Neural progenitor cell (in vitro differentiated cells): ENCODE measurements at places on chromosomes 6 and 20.
A peak's percentile ranks its signal among the peaks of the same experiment; 100 is the strongest.

DNA sequence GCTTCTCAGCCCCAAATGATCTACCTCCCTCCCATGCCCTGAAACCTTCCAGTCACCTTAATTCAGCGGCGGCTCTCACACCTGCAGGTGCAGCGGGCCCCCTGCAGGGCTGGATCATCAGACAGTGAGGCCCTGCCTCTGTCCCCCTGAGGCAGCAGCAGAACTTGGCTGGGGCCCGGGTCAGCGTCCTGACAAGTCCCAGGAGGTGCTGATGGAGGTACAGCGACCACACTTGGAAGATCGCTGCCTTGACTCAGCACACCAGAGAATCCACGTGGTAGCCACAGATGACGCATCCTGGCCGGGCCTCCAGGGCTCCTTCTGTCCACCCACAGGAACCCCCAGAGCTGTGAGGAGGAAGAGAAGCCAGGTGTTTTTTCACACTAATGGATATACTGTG lies 116.4 kb upstream of the THBS2 start:
- DNase-seq, result no peak

DNA sequence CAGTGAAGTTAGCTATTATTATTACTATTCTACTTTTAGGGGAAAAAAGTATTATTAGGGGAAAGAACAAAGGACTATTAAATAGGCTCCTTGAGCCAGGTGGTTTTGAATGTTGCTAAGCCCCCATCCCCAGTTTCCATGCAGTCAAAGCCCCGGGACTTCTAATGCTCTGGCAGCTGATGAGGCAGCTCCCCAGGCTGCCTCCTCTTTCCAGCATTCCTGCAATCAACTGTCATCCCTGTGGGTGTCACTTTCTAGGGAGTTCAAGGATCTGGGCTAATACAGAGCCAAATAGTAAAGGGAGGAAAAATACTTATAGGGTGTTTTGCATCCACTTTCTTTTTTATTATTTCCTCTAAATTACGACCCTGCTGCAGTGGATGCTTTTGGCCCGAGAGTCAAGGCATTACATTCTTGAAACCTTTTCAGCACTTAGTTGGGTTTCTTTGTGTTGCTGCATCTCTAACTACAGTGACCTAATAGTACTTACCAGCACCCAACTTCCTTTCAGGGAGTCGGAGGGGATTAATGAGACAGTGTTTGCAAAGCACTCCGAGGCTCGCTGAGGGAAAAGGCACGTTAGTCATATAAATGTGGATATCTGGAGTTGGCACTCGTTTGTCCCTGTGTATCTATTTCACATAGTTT lies 303.9 kb upstream of the MAP3K7 start:
- DNase-seq, result peak; percentile 51

GRCh38 chr6:142683714-142684141 lies 261.2 kb downstream of the HIVEP2 start:
- DNase-seq, result no peak

GRCh38 chr20:9626357-9626756 lies 112.0 kb downstream of the LAMP5 start:
- no peak for DNase-seq

DNA sequence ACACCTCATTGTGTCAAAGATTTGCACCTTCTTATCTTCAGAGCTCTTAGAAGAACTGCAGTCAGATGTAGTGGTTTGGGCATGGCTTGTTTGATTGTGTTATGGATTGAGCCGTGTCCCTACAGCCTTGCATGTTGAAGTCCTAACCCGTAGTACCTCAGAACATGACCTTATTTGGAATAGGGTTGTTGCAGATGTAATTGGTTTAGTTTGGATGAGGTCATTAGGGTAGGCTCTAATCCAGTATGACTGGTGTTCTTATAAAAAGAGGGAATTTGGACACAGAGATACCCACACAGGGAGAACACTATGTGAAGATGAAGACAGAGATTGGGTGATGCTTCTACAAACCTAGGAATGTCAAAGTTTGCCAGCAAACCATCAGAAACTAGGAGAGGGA lies 35.4 kb upstream of the PHACTR2 start:
- no peak for DNase-seq

DNA sequence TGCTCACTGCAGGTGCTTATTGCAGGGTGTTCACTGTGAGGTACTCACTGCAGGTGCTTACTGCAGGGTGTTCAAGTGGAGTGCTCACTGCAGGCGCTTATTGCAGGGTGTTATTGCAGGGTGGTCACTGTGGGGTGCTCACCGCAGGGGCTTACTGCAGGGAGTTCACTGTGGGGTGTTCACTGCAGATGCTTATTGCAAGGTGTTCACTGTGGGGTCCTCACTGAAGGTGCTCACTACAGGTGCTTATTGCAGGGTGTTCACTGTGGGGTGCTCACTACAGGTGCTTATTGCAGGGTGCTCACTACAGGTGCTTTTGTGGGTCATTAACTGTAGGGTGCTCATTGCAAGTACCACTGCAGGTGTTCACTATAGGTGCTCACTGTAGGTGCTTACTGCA lies 20.2 kb downstream of the APMAP start:
- DNase-seq, result no peak

GRCh38 chr20:51423810-51424209 lies 118.7 kb downstream of the NFATC2 start:
- DNase-seq, result peak; percentile 42

- DNase-seq, result no peak
Measured at GRCh38 chr6:26468829-26469228, 11.1 kb downstream of the BTN2A1 start.

- no peak for DNase-seq
Measured at GRCh38 chr20:55704458-55704857, 300.9 kb downstream of the CBLN4 start.

- no peak for DNase-seq
Measured at GRCh38 chr20:2385026-2385425, 4.3 kb downstream of the TGM6 start.

GRCh38 chr6:158514176-158514575 lies 45.7 kb upstream of the TMEM181 start:
- DNase-seq, result no peak

DNA sequence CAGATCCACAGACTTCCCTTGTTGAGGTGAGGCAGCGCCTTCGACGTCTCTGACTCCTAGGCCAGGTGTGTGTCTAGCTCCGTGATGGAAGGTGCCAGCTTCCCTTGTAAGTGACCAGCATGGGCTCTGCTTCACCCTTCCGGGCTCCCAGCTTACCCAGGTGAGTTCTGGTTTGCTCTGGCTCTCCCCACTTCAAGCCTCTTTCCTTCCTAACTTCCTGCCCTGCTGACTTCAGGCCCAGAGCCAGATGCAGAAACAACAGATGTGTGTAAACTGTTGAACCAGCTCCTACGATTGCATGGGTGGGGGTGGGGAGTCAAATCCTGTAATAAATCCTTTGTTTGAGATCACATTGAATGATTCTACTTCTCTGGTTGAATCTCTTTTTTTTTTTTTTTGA lies 51.6 kb upstream of the BMP6 start:
- no peak for DNase-seq

GRCh38 chr6:87846434-87846833 lies 144.4 kb upstream of the AKIRIN2 start:
- no peak for DNase-seq

- DNase-seq, result no peak
Measured at GRCh38 chr6:136250686-136251008, 536 bp upstream of the MTFR2 start.

- no peak for DNase-seq
Measured at GRCh38 chr6:130775411-130776012, 51.7 kb upstream of the SMLR1 start.

- no peak for DNase-seq
Measured at GRCh38 chr6:77245026-77245425, 218.3 kb downstream of the HTR1B start.

GRCh38 chr6:84052883-84053241 lies 19.3 kb downstream of the MRAP2 start:
- DNase-seq, result no peak

DNA sequence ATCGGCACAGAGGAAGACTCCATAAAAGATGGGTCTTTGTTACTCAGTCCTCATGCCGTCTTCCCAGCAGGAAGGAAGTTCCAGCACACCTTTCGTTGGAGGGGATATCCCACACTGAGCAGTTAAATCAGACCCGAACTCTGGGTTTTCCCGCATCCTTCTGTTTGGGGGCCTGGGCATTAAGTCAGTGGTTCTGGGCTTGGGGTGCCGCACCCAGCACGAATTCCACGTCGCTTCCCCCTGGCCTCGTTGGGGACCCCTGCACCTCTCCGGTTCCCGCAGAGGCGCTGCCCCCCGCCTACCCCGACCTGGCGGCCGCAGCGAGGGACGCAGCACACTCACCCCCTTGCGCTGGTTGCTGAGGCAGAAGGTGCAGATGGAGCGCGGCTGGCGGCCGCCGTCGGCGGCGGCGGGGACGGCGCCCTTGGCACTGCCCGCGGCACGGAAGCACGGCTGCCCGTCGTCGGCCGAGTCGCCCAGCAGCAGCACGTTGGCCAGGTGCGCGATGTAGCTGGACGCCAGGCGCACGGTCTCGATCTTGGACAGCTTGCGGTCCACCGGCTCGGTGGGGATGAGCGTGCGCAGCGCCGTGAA lies 641 bp downstream of the TCF15 start:
- no peak for DNase-seq

GRCh38 chr6:150549007-150549406 lies 50.7 kb upstream of the PLEKHG1 start:
- no peak for DNase-seq

- DNase-seq, result no peak
Measured at GRCh38 chr20:1371830-1372539, 20.9 kb downstream of the FKBP1A start.

GRCh38 chr6:21489826-21490225 lies 103.7 kb upstream of the SOX4 start:
- DNase-seq, result no peak

DNA sequence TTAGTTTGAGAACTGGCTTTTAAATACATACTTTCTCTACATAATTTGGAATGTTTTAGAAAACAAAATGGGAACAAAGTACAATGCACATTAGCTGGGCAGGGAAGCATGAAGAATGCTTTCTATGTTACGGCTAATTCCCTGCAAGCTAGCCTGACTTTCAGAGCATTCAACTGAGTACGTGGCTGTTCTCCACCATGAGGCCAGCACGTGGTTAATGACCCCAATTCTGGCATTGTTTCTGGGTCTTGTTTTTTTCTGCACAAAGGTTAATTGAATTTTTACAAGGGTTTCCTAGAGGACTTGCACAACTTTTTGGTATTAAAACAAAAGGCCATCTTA lies 208.6 kb upstream of the AGPAT4 start:
- peak; percentile 71 for DNase-seq

DNA sequence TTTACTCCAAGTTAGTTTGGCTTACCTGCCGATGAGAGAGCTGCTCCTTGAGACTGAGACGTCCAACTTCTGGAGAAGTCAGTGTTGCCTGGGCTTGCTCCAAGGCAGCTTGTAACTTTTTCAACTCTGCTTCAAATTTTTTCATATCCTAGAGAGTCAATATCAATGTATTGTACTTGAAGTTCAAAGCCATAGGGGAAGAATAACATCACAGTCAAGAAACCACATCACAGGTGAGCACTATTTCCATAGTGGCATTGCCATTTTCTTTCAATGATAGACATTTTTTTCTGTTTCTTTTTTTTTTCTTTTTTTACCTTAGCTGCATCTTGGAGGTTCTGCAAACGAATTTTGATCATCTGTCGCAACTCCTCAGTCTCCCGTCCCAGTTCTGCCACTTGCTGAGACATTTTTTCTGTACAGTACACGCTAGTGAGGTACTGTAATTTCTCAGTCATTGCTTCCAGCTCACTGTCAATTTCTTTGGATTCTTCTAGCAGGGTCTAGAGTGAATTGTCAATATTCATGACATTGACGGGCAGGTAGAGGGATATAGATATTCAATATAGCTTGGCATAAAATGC lies 326.7 kb downstream of the SYNE1 start:
- no peak for DNase-seq

- no peak for DNase-seq
Measured at GRCh38 chr6:85044361-85044760, 280.0 kb upstream of the TBX18 start.

DNA sequence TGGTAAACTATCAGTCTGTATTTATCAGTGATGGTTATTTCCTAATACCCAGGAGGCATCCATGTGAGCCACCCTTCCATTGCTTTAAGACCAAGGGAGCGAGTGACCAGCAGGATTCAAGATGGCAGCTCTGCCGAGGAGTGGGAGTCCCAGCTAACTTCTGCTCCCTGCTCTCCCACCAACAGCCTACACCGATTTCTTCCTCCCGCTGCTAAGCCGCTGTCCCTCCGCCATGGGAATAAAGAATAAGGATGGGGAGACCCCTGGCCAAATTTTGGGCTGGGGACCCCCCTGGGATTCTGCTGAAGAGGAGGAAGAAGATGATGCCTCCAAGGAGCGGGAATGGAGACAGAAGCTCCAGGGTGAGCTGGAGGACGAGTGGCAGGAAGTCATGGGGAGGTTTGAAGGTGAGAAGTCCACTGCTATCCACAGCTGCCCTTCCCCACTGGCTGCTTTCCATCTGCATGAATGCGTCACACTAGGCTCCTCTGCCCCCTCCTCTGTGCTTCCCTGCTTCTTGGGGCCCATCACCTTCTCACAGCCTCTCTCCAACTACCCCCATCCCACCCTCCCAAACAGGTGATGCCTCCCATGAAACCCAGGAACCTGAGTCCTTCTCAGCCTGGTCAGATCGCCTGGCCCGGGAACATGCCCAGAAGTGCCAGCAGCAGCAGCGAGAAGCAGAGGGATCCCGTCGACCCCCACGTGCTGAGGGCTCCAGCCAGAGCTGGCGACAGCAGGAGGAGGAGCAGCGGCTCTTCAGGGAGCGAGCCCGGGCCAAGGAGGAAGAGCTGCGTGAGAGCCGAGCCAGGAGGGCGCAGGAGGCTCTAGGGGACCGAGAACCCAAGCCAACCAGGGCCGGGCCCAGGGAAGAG lies 10.3 kb downstream of the NFKBIL1 start:
- no peak for DNase-seq

DNA sequence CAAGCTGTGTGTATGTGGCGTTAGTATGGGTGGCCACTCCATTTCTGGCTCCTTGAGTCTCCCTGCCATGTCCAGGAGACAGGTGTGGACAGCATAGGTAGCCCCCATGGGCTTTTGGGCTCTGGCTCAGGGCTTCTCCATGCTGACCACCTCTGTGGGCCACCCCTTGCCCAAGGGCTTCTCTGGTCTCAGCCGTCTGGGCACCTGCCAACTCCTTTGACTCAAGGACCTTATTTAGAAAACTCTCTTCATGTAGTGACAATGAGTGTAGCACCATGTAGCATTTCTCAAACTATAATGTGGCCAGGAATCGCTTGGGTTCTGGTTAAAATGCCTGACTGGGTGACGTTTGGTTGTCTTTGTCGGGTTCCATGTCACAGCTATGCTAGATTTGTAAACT lies 5.1 kb upstream of the GTSF1L start:
- DNase-seq, result no peak

- peak; percentile 47 for DNase-seq
Measured at GRCh38 chr20:34363465-34364222, 571 bp downstream of the ITCH start.

GRCh38 chr6:19895866-19896692 lies 58.9 kb downstream of the ID4 start:
- DNase-seq, result no peak

- DNase-seq, result no peak
Measured at GRCh38 chr6:48889429-48889828, 573.6 kb downstream of the MMUT start.
